Stimulated activated CD4-positive, alpha-beta T cell treated with anti-CD3 and anti-CD28 coated beads, Interleukin-1b, Interleukin-23, amount 100 ng/mL, for 1 hour (primary cell): ENCODE measurements at places on chromosomes 7 and 10.

GRCh38 chr7:132580717-132581285 lies 4.5 kb upstream of the PLXNA4 start:
- peak; percentile 24 for DNase-seq

GRCh38 chr7:37671876-37672275 lies 11.7 kb upstream of the GPR141 start:
- no peak for DNase-seq

DNA sequence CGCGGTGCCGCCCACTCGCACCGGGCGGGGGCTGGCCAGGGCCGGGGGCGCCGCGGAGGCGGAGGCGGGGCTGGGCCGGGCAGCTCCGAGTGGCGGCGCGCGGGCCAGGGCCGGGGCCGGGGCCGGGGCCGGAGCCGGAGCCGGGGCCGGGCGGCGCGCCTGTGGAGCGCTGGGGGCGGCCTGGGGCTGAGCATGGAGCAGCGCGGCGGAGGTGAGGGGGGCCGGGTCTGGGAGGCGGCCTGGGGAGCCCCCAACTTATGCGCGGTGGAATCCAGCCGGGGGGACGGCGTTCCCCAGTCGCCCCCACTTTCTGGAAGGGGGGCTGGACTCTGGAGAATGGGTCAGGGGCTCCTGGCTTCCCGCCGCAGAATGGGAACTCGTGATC lies at the start of gene LZTS2:
Gene LZTS2, plus strand, starts transcription at position 67 of the 385 bp plus-strand sequence. CDS start 2,731 bp downstream, outside the sequence.
- DNase-seq, result no peak

GRCh38 chr10:123132576-123133477 lies 2.9 kb upstream of the HMX3 start:
- peak; percentile 73 for DNase-seq

DNA sequence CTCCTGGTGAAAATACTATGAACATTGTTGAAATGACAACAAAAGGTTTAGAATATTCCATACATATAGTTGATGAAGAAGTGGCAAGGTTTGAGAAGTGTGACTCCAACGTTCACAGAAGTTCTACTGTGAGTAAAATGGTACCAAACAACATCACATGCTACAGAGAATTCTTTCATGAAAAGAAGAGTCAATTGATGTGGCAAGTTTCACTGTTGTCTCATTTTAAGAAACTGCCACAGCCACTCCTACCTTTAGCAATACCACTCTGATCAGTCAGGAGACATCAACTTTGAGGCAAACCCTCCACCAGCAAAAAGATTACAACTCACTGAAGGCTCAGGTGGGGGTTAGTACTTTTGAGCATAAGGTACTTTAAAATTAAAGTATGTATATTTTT lies 693.3 kb downstream of the GRID1 start:
- no peak for DNase-seq

DNA sequence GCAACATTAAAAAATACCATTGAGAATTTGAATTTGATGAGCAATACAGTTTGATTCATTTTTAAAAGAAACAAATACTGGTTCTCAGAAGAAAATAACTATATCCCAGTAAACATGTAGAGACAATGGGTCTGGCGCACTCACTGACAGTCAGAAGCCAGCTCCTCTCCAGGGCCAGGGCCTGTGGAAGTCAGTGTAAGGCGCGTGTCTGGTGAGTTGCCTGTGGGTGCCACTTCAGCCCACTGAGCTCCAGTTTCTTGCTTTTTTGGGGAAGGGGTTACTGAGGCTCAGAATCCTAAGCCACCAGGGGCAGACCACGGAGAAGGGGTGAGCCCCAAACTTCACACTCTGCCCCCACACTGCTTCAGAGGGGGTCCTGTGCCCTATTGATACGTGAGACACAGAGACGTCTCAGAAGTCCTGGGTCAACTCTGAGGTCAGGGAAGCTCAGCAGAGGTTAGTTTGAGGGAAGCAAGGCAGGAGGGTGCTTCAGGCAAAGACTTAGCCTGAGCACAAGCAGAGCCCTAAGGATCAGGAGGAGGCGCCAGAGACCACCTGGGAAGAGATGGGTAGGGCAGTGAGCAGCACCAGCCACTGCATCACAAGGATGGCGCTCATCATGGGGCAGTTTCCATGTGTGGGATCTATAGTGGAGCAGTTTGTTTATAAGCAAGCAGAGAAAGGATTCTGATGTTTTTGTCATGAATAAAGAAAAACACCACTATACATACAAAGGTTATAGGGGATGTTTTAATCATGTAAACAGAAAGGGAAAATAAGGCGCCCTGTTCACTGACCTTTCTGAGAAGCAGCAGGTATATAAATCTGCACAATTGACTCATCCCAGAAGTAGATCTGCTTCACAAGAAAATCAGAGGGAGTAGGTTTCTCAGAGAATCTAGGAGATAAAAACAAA lies 95.7 kb downstream of the PKD1L1 start:
- no peak for DNase-seq

DNA sequence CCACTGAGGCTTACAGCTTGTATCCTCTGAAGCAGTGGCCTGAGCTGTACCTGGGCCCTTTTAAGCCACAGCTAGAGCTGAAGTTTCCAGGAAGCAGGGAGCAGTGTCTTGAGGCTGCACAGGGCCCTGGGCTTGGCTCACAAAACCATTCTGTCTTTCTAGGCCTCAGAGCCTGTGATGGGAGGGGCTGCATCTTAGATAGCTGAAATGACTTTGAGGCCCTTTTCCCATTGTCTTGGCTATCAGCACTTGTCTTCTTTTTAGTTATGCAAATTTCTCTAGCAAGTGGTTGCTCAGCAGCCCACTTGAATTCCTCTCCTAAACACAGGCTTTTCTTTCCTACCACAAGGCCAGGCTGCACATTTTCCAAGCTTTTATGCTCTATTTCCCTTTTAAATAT lies 864.2 kb downstream of the REEP3 start:
- DNase-seq, result no peak

GRCh38 chr7:158821171-158822031 lies 7.9 kb downstream of the ESYT2 start:
- DNase-seq, result no peak

DNA sequence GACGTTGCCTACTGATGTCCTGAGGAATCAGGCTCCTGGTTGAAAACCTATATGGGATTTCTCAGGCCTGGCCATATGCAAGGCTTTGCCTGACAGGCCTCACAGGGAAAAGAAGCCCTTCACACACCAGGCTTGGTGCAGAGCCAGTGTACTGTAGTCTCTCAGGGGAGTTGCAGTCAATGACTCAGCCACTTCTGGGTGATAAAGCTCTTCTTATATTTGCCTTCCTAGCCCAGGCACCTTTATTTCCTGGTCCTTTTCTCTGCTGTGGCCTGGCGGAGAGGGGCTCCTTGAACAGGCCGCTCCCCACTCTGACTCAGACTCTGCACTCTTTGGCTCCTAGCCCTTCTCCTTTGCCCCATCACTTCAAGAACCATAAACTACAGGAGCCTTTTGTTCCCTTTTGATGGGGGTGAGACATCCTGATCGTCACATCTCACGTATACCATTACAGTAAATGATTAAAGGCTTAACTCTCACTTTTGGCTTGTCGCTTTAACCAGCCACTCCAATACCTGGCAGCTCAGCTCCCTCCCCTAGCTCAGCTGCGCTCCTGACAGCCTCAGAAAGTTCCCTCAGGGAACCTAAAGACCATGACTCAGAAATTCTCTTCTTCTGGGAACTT lies 33.5 kb downstream of the DPY19L1 start:
- DNase-seq, result no peak

DNA sequence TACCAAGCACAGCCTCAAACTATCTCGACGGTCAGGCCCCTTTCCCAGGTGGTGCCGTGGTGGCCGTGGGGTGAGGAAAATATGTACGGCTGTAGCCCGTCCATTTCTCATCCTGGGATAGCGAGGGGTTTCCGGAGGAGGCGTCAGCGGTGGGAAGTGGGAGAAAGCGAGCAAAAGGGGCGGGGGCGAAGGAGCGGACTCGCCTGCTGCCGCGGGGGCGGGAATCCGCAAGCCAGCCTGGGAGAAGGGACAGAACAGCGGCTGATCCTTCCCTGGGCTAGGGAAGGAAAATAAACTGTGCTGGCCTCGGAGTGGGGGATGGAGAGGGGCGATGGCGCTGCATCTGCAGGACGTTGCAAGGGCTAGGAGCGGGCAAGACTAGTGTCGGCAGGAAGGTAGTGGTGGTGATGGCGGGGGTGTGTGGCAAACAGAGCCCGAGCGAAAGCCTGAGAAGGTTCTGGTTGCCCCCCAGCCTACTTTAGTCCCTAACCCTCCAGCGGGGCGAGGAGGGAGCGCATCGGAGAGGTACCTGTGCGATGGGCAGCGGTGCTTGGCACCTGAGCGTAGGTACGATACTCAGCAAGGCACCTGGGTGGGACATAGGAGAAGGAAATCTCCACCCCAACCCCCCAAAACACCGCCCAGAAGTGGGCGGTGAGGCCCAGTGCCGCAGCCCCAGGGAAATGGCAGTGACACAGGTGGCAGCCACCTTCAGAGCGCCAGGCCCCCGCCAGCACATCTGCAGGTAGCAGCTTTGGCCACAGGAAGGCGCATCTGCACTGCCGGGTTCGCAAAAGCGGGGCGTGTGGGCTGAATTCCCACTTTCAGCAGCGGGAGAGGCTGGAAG lies 49.9 kb upstream of the STEAP1B start:
- no peak for DNase-seq

DNA sequence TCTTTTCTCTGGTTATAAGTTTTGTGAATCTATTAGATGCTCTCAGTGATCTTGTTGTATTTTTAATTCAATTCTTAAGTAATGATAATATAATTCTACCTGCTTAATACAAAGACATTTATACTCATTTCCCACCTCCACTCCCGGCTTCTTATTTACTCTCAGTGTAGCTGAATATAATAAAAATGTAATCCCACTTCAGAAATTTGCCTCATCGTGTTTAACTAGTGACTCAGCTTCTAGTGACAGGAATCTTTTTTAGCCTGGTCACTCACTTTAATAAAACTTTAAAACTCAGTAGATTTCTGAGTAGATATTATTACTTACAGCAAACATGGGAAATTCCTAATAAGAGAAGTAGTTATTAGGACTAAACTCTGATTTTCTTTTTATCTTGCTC lies 1506.2 kb upstream of the LRRTM3 start:
- no peak for DNase-seq

GRCh38 chr10:133475425-133475734 lies 21.6 kb downstream of the SCART1 start:
- DNase-seq, result no peak

DNA sequence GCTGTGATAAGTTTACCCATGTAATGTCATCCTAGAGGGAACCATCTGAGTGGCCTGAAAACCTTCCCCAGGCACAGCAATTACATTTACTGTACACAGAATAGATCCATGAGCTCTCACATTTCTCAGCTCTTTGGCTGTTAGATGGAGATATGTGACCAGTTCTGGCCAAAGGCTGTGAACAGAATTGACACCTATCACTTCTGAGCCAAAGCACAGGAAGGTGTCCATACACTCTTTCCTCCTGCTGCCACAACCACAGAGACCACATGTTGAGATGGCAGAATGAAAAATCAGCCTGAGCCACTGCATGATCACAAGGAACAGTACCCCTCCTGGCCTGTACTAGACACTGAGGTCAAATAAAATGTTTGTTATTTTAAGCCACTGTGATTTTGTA lies 44.3 kb upstream of the ATOH7 start:
- DNase-seq, result no peak

DNA sequence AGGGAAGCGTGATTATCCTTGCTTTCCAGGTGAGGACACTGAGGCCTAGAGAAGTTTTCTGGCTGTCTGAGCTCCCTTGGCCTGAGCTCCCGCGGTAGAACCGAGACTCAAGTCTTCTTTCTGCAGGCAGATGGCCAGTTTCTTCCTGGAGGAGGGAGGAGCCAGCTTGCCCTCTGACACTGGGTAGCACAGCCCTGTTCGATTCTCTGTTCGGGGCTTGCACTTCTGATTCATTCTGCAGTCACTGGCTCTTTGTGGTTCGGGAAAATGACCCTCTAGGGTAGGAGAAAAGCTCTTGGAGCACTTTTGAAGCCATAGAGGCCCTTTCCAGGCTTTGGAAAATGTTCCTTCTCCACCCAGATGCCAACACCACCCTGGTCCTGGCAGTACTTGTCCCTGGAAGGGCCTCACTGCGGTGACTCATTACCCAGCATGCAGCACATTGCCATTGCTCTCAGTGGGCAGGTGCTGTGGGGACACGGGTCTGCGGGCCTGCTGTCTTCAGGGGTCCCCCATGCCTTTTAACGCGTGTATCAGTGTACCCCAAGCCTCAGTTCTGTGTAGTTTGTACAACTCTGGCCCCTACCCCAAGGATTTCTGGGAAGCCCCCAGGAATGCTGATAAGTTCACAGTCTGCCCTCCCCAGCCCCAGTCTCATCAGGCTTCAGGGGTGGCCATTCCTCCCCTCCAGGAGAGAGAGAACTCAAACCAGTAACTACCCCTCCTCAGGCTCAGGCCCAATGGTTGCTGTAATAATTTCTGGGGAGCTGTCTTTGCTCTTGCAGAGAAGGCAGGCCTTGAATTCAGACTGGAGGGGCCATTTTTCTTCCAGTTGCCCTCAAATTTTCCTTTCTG lies 11.9 kb downstream of the CHST3 start:
- no peak for DNase-seq

DNA sequence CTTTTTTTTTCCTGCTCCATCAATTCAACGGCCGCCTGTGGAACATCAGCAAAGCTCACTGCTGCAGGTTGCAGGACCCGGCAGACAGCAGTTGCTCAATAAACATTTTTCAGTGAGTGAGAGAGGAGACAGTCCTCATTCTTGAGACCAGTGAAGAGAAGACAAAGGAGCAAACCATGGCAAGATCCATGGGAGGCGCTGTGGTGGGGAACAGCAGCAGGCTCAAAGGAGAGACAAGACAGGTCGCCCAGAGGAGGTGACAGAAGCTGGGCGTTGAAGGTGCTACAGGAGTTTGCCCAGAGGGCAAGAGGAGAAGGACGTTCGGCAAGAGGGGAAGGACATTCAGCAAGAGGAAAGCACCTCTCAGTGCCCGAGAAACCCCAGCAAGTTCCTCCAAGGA lies 74.5 kb upstream of the FGFR2 start:
- no peak for DNase-seq

GRCh38 chr10:34150103-34150502 lies 665.0 kb downstream of the PARD3 start:
- no peak for DNase-seq
